ENCODE measurements at places on chromosomes 1 and 21.

DNA sequence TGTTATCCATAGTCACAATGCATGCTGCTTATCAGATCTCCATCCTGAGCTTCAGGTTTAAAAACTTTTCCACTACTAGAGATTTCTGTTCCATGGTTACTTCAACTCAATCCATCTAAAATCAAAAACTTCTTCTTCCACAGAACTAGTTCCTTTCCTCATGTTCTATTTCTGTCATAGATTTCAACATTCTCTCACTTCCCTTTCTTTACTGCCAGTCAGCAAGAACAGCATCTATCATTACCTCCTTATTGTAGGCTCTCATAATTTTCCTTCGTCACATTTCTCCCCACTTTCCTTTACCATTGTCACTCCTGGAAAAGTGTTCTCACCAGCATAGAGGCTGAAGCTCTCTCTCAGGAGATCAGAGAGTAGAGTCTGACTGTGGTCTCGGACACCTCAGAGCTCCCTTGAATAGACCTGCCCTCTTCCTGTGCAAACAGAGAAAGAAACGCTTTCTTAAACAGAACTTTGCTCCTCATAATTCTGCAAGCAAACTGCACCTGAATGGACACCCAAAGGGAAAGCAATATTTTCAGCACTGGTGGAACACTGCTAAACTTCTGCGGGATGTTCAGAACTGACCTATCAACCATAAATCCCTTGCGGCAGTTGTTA lies 48.7 kb upstream of the KIRREL1 start:
- H3K36me3 ChIP-seq, result no peaks in the 10 kb centered on the region
- no peak overlapping the region for H3K27ac ChIP-seq
- DNase-seq, result no peak
- no peak overlapping the region for H3K4me3 ChIP-seq

DNA sequence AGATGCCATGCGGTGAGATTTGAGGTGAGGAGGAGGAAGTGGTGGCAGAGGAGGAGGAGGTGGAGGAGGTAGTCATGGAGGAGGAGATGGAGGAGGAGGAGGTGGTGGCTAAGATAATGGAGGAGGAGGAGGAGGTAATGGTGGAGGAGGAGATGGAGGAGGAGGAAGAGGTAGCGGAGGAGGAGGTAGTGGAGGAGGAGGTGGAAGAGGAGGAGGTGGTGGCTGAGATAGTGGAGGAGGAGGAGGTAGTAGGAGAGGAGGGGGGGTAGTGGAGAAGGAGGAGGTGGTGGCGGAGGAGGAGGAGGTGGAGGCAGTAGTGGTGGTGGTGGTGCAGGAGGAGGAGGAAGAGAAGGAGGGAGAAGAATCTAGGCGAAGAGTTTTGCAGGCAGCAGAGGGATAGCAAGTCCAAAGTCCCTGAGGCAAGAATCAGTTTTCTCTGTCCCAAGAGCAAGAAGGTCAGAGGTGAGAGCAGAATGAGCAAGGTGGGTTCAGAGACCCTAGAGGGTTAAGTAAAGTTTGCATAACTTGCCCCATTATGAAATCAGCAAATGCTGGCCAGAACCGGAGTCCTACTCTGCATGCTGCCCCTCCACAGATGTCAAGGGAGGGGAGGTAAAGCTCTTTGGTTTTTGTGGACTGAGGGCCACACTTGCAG lies 38.9 kb upstream of the GNPAT start:
- no peak overlapping the region for H3K4me3 ChIP-seq
- no peaks in the 10 kb centered on the region for H3K27me3 ChIP-seq
- no peak overlapping the region for H3K27ac ChIP-seq

DNA sequence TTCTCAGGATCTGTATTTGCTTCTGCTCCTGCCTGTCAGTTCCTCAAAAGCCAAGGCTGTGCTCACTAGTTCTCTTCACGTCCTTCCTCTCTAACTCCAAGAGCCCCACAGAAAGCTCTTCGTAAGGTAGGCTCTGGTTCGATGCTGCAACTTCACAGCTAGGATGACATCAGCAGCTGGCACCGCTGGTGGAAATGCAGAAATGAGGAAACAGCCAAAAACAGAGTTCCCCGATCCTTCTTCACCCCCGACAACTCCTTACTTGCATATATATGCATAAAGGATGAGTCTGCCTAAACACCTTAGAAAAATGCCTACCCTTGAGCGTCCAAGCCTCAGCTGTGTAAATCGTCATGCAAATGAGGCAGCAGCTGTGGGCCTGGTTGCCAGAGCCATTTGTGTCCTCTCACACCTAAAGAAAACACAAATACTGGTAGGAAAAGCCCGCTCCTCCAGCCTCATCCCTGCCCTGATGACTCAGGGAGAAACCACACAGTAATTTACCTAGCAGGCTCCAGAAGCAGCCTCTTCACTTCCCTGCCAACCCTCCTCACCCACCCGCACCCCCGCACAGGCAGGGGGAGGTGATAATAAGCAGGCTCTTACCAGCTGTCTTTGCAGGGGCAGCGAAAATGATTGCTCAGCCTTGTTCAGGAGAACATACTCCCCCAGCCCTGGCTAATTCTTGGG lies 28.2 kb downstream of the BATF3 start:
- no peaks in the 10 kb centered on the region for H3K36me3 ChIP-seq
- DNase-seq, result no peak
- no peaks in the 10 kb centered on the region for H3K27me3 ChIP-seq
- H3K4me1 ChIP-seq, result no peaks in the 10 kb centered on the region
- H3K27ac ChIP-seq, result no peak overlapping the region
- H3K4me3 ChIP-seq, result no peak overlapping the region

- H3K27ac ChIP-seq, result no peak overlapping the region
- no peaks in the 10 kb centered on the region for H3K27me3 ChIP-seq
Observed at GRCh38 chr1:97936976-97937375, 16.1 kb upstream of the DPYD start.

DNA sequence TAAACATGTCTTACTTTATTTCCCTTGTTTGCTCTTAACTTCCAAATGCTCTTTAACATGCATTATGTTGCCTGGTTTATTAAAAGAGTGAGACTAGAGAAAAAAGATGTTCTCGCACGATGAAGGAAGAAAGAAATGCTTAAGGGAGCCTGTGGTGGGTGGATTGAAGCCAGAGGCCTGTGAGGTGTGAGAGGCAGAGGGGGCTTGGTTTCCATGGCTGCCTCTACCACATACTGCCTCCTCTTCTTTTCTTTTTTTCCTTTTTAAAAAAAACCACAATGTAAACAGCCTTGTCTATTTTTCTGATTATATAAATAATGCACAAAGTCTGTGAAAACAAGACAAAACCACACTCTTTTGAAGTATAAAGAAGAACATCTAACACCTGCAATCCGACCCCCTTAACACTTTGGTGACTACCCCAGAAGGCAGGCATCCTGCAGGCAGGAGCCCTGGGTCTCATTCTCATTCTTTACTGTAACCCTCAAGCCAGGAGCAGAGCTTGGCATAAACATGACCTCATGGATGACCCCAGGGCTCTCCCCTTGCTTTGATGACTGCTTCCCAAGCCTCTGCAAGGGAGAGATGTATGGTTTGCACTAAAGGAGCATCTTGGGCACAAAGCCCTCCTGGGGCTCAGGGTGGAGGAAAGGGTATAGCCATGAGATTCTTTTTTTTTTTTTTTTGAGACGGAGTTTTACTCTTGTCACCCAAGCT lies 10.1 kb upstream of the PARP1 start:
- no peak for DNase-seq
- no peak overlapping the region for H3K4me3 ChIP-seq
- H3K36me3 ChIP-seq, result no peaks in the 10 kb centered on the region
- H3K27me3 ChIP-seq, result no peaks in the 10 kb centered on the region

DNA sequence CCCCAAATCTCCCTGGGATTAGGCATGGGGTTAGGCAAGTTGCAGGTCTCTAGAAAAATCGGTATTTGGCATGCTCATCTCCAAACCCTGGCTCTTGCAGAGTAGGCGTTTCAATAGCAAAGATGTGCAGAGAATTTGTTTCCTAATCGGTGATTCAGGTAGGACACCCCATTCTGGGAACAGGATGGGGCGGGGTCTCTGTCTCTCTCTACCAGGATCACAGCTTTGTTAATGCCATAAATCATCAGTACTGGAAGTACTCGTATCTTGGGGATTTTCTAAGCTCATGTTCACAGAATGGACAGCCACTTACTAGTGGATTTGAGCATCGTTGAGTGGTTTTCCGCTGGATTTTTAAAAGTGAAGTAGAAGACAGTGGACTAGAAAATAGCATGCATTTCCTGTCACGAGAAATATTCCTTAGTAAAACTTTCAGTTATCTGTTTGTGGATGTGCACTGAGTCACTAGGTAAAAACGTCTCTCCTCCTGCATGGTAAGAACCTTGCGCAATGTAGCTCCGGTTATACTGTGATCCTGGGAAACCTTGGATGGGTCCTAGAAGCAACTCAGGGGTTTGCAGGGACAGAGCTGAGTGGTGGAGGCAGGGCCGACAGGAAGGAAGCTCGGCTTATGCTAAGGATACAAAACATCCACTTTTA lies 5.1 kb downstream of the TMEM51 start:
- H3K4me3 ChIP-seq, result no peak overlapping the region
- no peaks in the 10 kb centered on the region for H3K27me3 ChIP-seq
- H3K27ac ChIP-seq, result no peak overlapping the region
- H3K36me3 ChIP-seq, result no peaks in the 10 kb centered on the region
- H3K4me1 ChIP-seq, result peaks cover 5% of the 10 kb centered on the region

GRCh38 chr1:70348399-70349165 lies 5.9 kb downstream of the ANKRD13C start:
- no peak for DNase-seq
- H3K27ac ChIP-seq, result no peak overlapping the region
- no peak overlapping the region for H3K4me3 ChIP-seq
- H3K36me3 ChIP-seq, result no peaks in the 10 kb centered on the region

All from tibial nerve (tissue), 4 donors.